ENCODE measurements at places on chromosomes 2 and 18.

GRCh38 chr18:68984342-68984741, 186.5 kb downstream of the CCDC102B start:
- no peak for DNase-seq

DNA sequence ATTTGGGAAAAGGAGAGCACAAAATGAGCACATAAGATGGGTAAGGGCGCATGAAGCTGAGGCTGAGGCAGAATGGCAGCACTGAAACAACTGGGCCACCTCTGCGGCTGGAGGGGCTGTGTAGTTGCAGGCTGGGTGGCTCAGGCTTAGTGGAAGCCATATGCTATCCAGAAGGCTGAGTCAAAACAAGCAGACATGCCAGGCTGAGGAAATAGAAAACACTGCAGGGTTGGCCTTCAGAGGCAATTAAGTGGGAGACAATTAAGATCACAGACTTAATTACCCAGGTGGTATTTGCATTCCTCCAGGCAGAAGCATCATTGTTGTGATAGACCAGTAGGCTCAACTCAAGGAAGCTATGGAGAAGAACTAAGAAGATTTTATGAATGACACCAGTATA, 11.4 kb upstream of the XPO1 start:
- DNase-seq: no peak

DNA sequence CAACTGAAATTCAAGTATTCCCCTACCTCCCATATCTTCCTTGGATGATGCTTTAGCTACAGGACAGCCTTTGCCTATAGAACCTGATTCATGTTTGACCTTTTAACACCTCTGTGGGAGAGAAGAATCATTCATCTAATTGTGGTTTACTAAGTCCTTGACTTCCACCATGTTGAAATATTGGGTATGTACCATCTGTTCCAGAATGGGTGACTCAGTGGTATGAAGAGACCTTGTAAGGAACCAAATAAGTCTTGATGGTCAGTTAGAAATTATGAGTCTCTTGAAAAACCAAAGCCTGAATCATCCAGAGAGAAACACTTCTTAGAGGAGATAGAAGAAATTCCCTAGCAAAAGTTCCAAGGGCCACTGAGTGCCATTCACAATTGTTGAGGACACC, 27.5 kb downstream of the STAMBP start:
- no peak for DNase-seq

- DNase-seq: peak; percentile 59
Measured at GRCh38 chr18:13216092-13216582, 2.4 kb upstream of the LDLRAD4 start.

DNA sequence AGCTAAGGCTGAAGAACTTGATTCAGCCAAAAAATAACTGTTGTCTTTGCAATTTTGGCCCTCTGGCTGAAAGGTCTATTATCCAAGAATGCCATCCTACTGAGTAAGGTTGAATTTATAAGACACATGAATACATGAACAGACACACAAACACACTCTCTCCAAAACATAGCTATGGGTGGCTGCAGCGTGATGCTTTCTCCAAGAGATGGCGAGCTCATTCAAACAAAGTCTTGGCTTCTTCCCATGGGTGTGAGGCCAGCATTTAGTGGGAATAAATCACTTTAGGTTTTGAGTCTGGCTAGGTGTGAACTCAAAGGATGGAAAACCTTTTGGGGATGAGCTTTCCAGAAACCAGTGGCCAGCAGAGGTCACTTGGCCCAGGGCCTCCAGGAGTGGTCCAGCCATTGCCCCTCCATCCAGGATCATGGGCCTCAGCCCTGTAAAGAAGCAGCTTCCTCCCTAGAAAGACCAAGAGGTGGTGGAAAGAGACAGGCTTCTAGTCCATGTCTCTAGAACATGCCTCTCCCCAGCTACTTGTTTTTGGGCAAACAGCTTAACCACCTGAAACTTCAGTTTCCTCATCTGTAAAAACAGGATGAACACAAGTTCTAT, 11.0 kb upstream of the OSR1 start:
- no peak for DNase-seq

GRCh38 chr2:237026981-237027711, 58.5 kb upstream of the COPS8 start:
- DNase-seq: peak; percentile 71

DNA sequence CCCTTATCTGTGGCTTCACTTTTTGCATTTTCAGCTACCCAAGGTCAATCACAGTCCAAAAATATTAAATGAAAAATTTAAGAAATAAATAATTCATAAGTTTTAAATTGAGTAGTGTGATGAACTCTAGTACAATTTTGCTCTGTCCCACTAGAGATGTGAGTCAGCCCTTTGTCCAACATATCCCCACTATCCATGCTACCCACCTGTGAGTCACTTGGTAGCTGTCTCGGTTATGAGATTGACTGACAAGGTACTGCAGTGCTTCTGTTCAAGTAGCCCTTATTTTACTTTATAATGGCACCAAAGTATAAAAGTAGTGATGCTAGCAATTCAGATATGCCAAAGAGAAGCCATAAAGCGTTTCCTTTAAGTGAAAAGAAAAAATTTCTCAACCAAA, 28.8 kb downstream of the ADCY3 start:
- DNase-seq: no peak

GRCh38 chr2:53668624-53669026, 99.0 kb upstream of the CHAC2 start:
- no peak for DNase-seq

DNA sequence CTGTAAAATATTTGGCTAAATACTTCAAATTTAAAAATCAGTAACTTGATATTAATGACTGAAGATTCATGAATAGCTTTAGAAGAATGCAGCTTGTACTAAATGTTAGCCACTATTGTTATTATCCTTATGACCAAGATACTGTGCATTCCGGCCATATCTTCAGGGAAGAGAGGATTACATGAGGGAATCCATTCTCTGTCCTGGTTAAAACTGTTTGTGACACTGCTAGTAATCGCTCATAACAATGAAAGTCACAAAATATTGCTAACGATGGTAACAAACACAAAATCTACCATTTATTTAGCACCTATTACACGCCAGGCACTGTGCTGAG, 217.7 kb downstream of the PRKCE start:
- peak; percentile 13 for DNase-seq

DNA sequence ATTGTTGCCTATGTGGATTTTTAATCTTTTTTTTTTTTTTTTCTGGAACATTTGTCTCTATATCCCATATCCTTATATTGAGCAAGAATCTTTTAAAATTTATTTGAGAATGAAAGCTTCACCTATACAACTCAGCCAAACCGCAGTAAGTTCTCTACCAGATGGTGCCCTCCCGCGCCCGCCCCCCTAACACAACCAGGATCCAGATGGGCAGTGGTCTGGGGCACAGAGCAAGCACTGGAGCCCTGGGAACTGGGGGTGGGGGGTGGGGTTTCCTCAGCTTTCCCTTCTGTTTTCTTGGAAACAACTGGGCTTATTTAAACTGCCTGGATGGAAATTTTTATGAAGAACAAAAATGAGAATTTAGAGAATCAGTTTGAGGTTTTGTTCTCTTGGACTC, 74.6 kb downstream of the ACAA2 start:
- DNase-seq: no peak

- DNase-seq: no peak
Measured at GRCh38 chr2:103789381-103790095, 1027.7 kb downstream of the TMEM182 start.

- DNase-seq: no peak
Measured at GRCh38 chr2:172428832-172429210, 1.4 kb downstream of the ITGA6 start.

DNA sequence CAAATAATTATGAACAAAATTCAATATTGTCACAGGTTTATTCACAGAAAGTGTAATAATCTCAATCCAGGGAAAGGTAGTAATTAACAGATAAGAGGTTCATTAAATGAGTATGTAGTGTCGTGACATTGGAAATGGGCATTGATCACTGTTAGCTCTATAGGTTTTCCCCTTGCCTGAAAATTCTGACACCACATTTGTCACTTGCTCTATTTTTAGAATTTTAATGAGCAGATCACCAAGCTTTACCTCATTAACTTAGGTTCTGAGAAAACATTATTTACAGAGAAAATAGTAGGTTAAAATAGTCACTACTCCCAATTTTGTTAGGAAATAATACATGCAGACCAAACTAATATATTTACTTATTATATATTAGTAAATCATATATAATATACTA, 344.0 kb downstream of the DSC3 start:
- no peak for DNase-seq

- DNase-seq: no peak
Measured at GRCh38 chr2:68912111-68912510, 40.6 kb downstream of the GKN2 start.

GRCh38 chr2:47490406-47490805, 87.5 kb downstream of the MSH2 start:
- no peak for DNase-seq

- peak; percentile 51 for DNase-seq
Measured at GRCh38 chr2:95530734-95531133, 46.2 kb upstream of the TRIM43B start.

DNA sequence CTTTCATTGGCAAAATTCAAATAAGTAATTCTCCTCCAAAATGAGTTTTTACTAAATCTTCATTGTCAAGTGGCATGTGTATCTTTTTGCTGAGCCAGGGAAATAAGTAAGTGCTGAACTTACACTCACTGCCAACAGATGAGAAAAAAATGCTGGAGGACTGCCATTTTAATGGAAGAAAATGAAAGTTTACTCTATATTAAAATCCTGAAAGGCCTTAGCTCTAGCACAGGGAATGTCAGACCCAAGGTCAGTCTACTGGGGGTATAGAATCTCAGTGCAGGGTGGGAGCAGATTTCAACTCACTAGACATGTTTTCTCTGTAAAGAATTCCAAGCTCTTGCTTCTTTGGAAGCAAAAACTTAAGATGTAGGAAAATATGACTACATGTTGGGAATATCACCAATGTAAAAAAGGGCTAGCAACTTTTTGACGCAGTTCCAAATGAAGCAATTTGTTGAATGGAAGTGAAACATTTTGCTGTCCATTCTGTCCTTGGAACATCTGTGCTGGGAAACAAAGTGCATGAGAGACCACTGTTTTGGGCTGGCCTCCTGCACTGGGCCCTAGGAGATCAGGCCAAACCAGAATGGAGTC, 127.0 kb downstream of the ST6GAL2 start:
- no peak for DNase-seq

GRCh38 chr2:145415151-145415550, 895.2 kb upstream of the ZEB2 start:
- no peak for DNase-seq

GRCh38 chr18:23453680-23454058, 582 bp downstream of the RIOK3 start:
- DNase-seq: no peak

DNA sequence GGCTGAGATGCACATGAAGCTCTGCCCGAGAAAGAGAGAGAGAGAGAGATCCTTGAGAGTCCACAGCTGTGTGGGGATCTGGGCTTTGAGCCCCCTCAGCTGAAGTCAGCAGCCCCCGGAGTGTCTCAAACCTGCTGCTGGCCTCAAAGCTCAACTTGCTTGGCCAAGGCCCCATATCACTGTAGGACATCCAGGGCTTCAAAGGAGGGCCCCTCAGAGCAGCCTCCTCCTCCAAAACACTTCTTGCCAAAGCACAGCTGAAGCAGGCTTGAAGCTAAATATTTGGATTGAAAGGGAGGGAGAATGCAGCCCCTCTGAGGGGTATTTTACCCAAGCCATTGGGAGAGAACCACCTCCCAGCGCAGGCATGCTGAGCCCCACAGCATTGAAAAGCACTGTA, 357.6 kb downstream of the OSR1 start:
- no peak for DNase-seq

- DNase-seq: no peak
Measured at GRCh38 chr2:128501006-128501690, 182.5 kb upstream of the HS6ST1 start.

DNA sequence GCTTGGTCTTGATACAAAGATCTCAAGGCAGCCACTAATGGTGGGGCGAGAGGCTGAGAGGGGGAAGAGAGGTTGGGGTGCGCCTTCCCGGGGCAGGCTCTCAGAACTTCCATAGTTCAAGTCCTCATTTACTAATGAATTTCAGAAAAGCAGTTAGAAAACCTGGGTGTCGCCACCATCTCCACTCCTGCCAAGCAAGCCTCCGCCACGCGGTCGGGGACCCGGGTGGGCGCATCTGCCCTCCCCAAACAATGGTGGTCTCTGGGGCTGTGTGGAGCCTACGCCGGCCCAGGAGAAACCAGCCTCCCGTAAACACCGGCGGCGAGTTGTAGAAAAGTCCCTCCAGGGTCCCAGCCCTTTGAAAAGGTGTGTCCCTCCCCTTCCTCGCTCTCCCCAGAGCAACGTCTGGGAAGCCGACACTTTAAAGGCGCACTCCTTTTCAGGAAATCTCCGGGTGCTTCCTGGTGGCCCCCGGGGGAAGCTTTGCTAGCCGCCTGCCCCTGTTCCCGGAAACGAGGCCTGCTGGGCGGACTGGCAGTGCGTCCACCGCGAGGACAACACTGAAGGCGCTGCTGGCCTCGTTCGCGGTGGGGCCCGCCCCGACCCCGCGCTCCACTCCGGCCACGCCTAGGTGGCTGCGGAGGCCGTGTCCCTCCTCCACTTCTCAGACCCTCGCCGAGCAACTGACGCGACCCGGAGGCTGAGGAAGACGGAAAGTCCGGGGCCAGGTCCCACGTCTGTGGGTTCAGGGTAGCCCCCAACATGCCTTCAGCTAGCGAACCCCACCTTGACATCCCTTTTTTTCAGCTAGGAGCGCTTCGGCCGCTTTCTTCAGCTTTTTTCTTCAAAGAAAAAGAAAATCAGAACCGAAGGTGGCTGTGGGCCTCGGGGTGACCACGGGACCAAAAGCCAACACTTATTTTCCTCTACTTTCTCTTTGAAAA, 16.8 kb downstream of the EVX2 start:
- no peak for DNase-seq

- DNase-seq: no peak
Measured at GRCh38 chr2:209671020-209671680, 100.5 kb upstream of the UNC80 start.

DNA sequence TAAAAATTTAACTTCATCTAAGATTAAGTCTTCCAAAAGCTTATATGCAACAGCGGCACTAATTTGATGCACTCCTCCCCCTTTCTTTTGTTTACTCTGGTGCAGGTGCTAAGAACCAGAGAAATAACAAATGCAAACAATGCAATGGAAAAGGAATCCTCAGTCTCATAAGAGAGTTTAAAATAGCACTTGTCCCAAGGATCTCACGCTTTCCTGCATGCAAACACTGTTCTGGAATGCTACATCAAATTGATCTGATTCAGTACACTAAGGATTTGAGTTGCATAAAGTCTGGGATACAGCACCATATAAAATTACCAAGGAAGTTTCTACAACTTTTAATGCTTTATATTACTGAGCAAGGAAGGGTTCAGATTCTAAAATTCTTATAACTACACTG, 50.5 kb downstream of the SEPTIN10 start:
- no peak for DNase-seq

- DNase-seq: peak; percentile 49
Measured at GRCh38 chr2:42314892-42315468, 46.0 kb downstream of the COX7A2L start.

- DNase-seq: no peak
Measured at GRCh38 chr2:208319391-208319790, 53.3 kb downstream of the PIKFYVE start.

- DNase-seq: no peak
Measured at GRCh38 chr2:229410946-229411345, 139.9 kb upstream of the PID1 start.

- no peak for DNase-seq
Measured at GRCh38 chr2:128720080-128721022, 401.7 kb upstream of the HS6ST1 start.

Measured in HTR-8/SVneo (cell line).